Prostate gland (tissue), 2 donors: ENCODE measurements at places on chromosomes 5 and 9. TPM values are rescaled to one million over a fixed set of nuclear protein-coding genes. Genes with fewer than 3 reads are reported as not detected.

The HAND1 gene
- not detected for total RNA-seq

DNA sequence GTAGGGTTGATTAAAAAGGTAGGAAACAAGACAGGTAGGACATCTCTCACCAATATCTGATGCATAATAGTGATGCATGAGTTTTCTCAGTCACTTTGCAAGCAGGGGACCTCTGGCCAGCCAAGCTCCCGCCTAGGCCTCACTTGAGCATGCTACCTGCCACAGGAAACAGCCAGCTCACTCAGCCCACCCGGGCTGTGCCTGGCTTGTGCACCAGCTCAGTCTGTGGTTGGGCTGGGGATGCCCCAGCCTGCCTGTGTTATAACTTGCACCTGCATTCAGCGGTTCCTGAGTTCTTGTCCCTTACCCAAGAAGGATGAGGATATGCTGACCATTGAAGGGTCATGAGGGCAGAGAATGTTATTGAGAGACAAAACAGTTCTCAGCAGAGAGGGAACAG, 172.8 kb upstream of the PLCXD3 start:
- DNase-seq, result no peak

DNA sequence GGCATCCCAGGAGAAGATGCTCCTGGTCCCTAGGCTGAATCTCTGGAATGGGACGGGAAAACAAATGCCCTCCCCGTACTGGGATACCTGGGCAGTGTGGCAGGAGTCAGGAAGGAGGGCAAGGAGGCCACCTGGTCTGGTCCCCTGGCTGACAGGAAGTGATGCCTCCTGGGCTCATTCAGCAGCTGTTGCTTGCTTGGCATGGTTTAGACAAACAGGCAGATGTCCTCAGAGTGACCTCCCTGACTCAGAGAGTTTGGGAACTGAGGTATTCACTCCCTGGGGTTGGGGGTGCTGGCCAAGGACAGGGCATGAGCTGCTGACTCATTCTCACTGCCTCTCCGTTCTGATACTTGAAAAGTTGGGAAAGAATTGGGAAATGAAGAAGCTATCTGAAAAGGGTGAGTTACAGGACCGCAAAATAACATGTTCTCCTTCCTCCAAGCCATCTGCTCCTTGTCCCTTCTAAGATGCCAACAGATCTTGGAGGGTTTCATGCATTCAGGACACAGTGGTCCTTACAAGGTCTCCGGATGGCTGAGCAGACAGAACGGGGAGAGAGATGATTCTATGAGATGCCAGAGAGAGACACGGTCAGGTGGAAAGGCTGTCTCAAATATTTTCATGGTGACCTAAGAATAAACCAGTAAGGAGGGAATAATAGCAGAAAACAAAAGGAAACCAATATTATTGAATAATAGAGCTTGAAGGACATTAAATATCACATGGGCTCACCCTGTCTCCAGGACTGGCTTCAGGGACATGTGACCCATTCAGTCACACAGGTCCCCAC, 534.5 kb downstream of the BNC2 start:
- no peak for DNase-seq

DNA sequence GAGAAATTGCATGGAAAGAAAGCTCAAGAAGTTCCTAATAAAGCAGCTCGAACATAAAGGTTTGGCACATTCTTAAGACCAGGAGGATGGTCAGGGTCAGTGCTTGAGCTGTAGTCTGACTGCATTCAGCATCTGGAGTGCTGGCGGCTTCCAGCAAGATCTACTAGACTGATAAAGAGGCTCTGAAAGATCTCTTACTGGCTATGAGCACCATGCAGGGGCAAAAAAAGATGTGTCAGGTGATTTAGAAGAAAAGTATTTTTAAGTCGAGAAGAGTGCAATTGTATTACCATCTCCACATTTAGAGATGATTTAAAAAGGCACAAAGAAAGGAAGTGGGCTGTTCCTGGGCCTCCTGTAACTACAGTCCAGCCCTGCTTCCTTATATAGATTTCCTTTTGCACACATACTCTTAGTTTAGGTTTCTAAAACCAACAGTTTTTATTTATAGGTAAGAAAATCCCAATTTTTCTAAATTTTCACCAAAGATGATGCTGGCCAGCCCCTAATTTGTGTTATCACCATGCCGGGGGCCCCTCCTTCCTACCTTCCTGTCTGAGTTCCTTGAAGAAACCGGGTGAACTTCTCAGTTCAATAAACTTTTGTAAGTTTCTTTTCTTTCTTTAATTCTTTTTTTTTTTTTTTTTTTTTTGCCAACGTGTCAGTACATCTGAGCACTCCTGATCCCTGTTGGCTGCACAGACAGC, 65.9 kb upstream of the PLPP1 start:
- peak; percentile 59 for DNase-seq

The ADRB2 gene
- 29.0 TPM for total RNA-seq

- no peak for DNase-seq
These were observed 8.2 kb upstream of the ACO1 start for GRCh38 chr9:32376285-32376684.

DNA sequence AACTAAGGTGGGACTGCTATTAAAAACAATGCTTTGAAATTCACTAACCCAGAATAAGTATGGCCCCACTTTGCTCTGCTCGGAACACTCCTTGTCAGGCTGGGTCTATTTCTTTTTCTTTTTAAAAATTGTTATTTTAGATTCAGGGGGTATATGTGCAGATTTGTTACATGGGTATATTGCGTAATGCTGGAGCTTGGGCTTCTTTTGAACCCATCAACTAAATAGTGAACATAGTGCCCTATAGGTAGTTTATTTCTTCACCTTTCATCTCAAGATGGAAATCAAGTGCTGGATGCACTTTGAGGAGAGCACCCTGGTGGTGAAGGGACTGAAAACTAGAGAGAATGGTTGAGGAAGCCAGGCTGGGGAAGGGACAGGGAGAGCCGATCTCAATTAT, 51.0 kb downstream of the GLRA1 start:
- DNase-seq, result no peak

The PCDHA9 gene
- 0.51 TPM for total RNA-seq

DNA sequence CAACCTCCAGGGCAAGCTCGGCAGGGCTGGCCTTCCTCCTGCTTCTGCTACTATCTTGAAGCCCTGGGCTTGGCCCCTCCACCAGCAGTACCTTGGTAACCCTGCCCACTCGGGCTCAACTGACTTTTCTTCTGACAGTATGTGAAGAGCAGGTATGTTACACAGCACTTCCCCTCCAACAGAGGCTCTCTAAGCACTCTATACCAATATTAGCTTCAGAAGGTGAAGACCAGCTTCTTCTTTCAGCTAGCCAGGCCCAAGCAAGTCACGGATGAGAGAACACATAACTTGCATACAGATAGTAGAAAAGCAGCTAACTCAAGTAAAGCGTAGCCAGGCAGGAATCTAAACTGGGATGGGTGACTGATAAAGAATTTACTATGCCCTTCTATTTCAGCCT, 64.3 kb downstream of the FEM1C start:
- no peak for DNase-seq

DNA sequence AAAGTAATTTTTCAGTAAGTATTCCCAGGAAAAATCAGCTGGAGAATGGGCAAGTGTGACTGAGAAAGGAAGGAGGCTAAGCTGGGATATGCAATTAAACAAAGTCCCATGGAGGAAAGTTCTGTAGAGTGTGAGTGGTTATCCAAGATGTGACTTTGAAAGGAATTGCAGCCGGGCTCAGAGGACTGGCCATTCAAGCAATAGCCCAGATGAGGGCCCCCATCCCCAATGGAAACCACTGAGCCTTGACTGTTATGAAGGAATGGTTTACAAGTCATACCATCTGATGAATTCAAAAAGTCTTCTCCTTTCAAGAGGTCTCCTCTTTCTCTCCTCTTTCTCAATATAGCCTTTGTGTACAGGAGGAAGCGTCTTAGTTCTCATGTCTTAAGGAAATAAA, 6.5 kb downstream of the LVRN start:
- no peak for DNase-seq

The PTPRD gene
- 5.8 TPM for total RNA-seq

The BRINP1 gene
- total RNA-seq, result 0.96 TPM

The CER1 gene
- total RNA-seq, result not detected

DNA sequence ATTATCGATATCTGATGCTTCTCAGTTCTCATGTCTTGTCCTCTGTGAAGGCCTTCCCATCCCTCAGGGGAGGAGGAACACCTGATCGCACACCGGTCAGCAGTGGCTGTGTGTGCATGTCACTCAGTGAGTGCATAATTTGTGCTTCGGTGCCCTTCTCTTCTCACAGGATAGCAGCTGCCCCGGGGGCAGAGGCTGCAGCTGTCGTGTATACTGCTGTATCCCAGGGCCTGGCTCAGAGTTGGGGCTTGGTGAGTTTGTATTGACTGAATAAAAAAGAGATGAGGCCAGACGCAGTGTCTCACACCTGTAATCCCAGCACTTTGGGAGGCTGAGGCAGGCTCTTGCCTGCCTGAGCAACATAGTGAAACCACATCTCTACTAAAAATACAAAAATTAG, 49.7 kb upstream of the NCS1 start:
- DNase-seq, result no peak

DNA sequence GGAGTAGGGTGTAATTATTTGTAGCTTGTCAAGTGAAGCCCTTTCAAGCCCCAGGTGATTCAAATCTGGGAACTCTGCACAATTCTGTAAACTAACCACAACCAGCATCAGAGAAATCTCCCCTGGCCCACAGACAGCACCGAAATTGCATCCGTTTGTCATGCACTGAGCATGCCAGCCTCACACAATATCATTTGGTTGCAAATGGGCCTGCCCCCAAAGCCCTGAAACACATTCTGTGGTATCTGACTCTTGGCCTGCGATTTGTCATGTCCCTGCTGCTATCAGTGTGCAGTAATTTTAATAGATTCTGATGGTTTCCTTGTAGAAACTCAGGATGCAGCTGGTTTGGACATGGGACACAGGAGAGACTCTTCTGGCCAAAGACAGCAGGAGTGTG, 35.3 kb downstream of the SNX24 start:
- DNase-seq, result no peak
